ENCODE measurements at places on chromosomes 3 and 15. TPM values are rescaled to one million over a fixed set of nuclear protein-coding genes. Genes with fewer than 3 reads are reported as not detected.

PARP9 gene
- total RNA-seq: 90.4 TPM

SAXO2 gene
- 15.8 TPM for total RNA-seq

ETV5 gene
- 65.5 TPM for total RNA-seq

CCR3 gene
- total RNA-seq: not detected

GRCh38 chr3:53888232-53888631 lies 3.4 kb downstream of the SELENOK start:
- no peaks in the 10 kb centered on the region for H3K27me3 ChIP-seq
- no peak overlapping the region for H3K27ac ChIP-seq
- DNase-seq: no peak
- H3K4me3 ChIP-seq: no peak overlapping the region
- peaks cover 49% of the 10 kb centered on the region for H3K36me3 ChIP-seq
- peaks cover 23% of the 10 kb centered on the region for H3K4me1 ChIP-seq

DNA sequence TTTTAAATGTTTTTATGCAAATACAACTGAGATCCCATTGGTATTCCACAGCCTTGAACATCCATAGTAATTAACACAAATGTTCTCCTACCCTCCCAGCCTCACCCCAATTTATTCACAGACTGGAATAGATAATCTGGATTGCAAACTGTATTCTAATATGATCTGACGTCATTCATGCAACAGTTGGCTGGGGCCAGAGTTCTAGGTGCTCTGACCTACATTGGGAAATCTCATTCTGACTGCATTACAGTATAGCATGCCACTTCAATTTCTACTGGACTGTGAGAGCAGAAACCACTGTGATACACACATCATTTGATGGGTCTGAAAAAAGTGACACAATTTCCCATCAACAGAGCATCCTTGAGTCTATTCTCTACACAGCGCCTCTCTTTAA lies 403.1 kb downstream of the MAGI1 start:
- no peaks in the 10 kb centered on the region for H3K36me3 ChIP-seq
- H3K4me3 ChIP-seq: no peak overlapping the region
- H3K4me1 ChIP-seq: no peaks in the 10 kb centered on the region
- no peak overlapping the region for H3K27ac ChIP-seq
- DNase-seq: no peak

- DNase-seq: no peak
- H3K4me1 ChIP-seq: no peaks in the 10 kb centered on the region
- H3K4me3 ChIP-seq: peak within 1 kb of the TSS; percentile 40
- peaks cover 5% of the 10 kb centered on the region for H3K27me3 ChIP-seq
These were observed at the start of gene MKRN3 for GRCh38 chr15:23565395-23566070. MKRN3 (plus strand) TSS chr15:23565674; CDS start chr15:23565783, 109 bp downstream.

GRCh38 chr3:195154793-195155535 lies 116.0 kb downstream of the XXYLT1 start:
- H3K27ac ChIP-seq: peak overlapping the region; percentile 90
- no peak overlapping the region for H3K4me3 ChIP-seq
- H3K4me1 ChIP-seq: peaks cover 70% of the 10 kb centered on the region
- DNase-seq: peak; percentile 90
- no peaks in the 10 kb centered on the region for H3K27me3 ChIP-seq

DNA sequence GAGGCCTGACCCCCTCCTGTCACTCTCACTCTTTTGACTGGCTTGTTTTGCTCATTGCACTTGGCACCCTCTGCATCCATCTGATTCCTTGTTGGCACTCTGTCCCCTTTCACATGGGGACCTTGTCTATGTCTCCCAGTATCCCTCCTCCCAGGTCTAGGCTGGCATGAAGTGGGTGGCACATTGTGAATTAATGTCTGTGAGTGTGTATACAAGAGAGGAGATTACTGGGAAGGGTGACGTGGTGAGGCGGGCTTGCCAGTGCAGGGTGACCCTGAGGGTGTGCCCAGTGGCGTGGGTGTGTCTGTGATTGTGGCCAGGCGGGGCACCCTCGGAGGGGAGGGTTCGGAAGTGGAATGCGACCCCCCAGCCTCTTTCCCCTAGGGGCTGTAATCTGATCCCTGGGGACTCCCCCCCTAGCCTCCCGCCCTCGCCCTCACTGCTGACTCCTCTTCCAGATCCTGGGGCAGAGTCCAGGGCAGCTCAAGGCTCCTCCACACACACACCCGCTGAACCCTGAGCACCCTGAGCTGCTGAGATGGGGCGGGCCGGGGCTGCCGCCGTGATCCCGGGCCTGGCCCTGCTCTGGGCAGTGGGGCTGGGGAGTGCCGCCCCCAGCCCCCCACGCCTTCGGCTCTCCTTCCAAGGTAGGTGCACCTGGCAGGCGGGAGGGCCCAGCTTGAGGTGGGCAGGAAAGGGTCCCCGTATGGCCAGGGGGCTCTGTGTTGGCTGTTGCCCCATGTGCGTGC lies at the start of gene SEMA3B:
TSS of gene SEMA3B (plus strand) at position 445 of the 749 bp plus-strand sequence. CDS start at position 539, 94 bp downstream.
- H3K4me3 ChIP-seq: peak within 1 kb of the TSS; percentile 62
- no peaks in the 10 kb centered on the region for H3K36me3 ChIP-seq
- H3K4me1 ChIP-seq: peaks cover 76% of the 10 kb centered on the region
- H3K27ac ChIP-seq: peak within 1 kb of the TSS; percentile 93
- no peaks in the 10 kb centered on the region for H3K27me3 ChIP-seq

- H3K4me1 ChIP-seq: peaks cover 54% of the 10 kb centered on the region
- DNase-seq: peak; percentile 22
- H3K27me3 ChIP-seq: no peaks in the 10 kb centered on the region
- no peak overlapping the region for H3K27ac ChIP-seq
- no peaks in the 10 kb centered on the region for H3K36me3 ChIP-seq
- no peak overlapping the region for H3K4me3 ChIP-seq
These were observed 47.9 kb upstream of the LCTL start for GRCh38 chr15:66613743-66614142.

Data from lower lobe of right lung (tissue), 2 donors.